ENCODE measurements at places on chromosomes 7 and 10. TPM values are rescaled to one million over a fixed set of nuclear protein-coding genes. Genes with fewer than 3 reads are reported as not detected.

GRCh38 chr10:116699471-116700150 is 42.8 kb downstream of the HSPA12A start:
- no peak for DNase-seq

SAP25 gene
- 5.3 TPM for polyA plus RNA-seq

GRCh38 chr10:44416936-44417335 is 32.0 kb upstream of the CXCL12 start:
- no peak for DNase-seq

DNA sequence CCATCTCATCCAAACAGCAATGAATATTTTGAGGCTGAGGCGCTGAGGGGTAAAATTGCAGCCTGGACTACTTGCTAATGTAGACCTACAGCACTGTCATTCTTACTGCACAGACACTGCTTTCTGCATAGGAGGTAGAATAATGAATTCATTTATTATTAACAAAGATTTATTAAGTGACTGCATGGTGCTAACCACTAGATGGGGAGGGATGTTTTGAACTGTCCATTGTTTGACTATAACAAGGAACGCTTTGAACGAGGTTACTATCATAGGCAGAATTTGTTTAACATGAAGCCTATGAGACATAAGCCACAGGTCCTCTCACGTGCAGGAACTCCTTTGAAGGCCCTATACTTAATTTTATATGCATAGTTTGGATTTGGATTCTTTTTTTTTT is 143.8 kb downstream of the CFTR start:
- DNase-seq = no peak

SLC29A4 gene
- 27.9 TPM for polyA plus RNA-seq

GRCh38 chr10:86721232-86721631 is 35.2 kb upstream of the BMPR1A start:
- no peak for DNase-seq

- DNase-seq = no peak
Observed at GRCh38 chr10:13457958-13458686, 70.7 kb downstream of the BEND7 start.

- no peak for DNase-seq
Observed at GRCh38 chr7:158759749-158760444, 55.3 kb upstream of the NCAPG2 start.

DNA sequence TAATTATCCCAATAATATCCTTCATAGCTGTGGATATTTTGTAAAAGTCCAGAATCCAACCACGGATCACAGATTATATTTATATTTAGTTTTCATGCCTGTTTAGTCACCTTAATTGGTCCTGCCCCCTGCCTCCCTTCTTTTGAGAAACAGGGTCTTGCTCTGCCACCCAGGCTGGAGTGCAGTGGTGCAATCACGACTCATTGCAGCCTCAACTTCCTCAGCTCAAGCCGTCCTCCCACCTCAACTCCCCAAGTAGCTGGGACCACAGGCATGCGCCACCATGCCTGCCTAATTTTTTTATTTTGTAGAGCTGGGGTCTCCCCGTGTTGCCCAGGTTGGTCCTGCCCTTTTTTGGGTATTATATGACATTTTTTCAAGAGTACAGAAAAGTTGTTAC is 129.4 kb downstream of the KAT6B start:
- no peak for DNase-seq

- no peak for DNase-seq
Observed at GRCh38 chr7:70047384-70047783, 449.1 kb downstream of the AUTS2 start.

DNA sequence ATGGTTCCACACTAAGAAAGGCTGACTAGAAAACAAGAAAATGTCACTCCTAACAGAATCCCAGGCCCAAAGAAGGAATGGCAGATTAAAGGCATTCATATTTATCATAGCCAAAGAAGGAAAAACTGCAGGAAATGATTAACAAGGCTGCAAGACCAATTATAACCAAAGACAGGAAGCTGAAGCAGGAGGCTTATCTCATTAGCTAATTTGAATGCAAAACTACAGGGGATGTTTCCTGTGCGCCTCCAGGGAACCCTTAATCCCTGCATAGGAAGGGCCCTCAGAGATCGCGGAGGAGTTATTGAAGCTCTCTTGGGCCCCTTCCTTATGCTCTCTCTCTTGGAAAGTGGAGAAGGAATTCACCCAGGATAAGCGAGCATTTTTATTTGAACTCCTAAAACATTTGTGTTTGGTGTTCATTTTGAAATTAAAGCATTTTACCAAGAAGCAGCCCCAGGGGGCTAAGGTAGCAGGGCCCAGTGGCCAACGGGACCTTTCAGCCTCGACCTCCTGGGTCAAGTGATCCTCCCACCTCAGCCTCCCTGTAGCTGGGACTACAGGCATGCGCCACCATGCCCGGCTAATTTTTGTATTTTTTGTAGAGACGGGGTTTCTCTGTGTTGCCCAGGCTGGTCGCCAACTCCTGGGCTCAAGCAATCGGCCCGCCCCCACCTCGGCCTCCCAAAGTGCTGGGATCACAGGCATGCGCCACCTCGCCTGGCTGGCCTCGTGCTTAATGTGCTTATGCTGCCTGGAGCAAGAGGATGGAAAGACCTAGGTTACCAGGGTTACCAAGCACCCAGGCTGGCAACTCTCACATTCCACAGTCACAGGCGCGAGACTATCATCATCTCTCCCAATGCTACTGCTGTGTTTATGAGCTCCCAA is 24.1 kb upstream of the PROSER2 start:
- DNase-seq = no peak

- DNase-seq = no peak
Observed at GRCh38 chr10:123325663-123326190, 171.5 kb downstream of the BUB3 start.

- no peak for DNase-seq
Observed at GRCh38 chr10:111084366-111085255, 7.8 kb downstream of the ADRA2A start.

YKT6 gene
- 66.7 TPM for polyA plus RNA-seq

ZNF775 gene
- polyA plus RNA-seq = 5.1 TPM

DNA sequence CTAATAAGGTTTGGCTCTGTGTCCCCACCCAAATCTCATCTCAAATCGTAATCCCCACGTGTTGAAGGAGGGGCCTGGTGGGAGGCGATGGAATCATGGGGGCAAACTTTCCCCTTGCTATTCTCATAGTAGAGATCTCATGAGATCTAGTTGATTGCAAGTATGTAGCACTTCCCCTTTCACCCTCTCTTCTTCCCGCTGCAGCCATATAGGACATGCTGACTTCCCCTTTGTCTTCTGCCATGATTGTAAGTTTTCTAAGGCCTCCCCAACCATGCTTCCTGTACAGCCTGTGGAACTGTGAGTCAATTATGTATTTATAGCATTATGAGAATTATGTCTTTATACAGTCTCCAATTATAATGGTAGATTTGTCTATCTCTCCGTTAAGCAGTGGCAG is 594.5 kb downstream of the ACTR3B start:
- no peak for DNase-seq

DNA sequence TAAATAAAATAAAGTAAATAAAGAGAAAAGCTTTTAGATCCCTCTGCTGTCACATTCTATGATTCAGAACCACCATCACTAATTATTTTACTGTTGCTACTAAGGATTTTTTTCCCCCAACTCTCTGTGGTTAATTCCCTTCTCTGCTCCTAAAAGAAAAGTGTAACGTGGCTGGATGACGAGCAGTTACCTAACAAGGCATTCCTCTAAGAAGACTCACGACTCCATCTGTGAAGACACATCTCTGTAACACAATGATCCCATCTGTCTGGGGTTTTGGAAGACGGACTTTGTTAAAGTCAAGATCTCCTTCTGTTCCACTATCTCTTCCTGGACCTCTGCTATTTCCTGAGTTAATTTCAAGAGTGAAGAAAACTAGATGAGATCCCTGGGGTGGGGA is 179.9 kb downstream of the SFMBT2 start:
- DNase-seq = no peak

GRCh38 chr7:6725003-6725402 is 18.3 kb upstream of the ZNF12 start:
- DNase-seq = no peak

CHN2 gene
- 14.2 TPM for polyA plus RNA-seq

SPDYE16 gene
- 1.4 TPM for polyA plus RNA-seq

CYP3A7 gene
- not detected for polyA plus RNA-seq

FANK1 gene
- 0.85 TPM for polyA plus RNA-seq

CCDC3 gene
- 16.3 TPM for polyA plus RNA-seq

Measured in muscle of back (tissue), 13 donors.